Natural killer cell (primary cell): ENCODE measurements at places on chromosomes 3 and 15. TPM values are rescaled to one million over a fixed set of nuclear protein-coding genes. Genes with fewer than 3 reads are reported as not detected.

CEMIP gene
- not detected for total RNA-seq

GRCh38 chr3:127193341-127193740, 410 bp downstream of the PRR23E start:
- H3K4me1 ChIP-seq, result no peaks in the 10 kb centered on the region
- no peak for DNase-seq
- peaks cover 6% of the 10 kb centered on the region for H3K27me3 ChIP-seq
- no peak overlapping the region for H3K27ac ChIP-seq
- H3K36me3 ChIP-seq, result no peaks in the 10 kb centered on the region
- H3K4me3 ChIP-seq, result no peak overlapping the region

- no peaks in the 10 kb centered on the region for H3K36me3 ChIP-seq
- H3K27me3 ChIP-seq, result no peaks in the 10 kb centered on the region
- no peaks in the 10 kb centered on the region for H3K4me1 ChIP-seq
- DNase-seq, result no peak
- H3K27ac ChIP-seq, result no peak overlapping the region
Observed at GRCh38 chr15:99306694-99307338, 55.5 kb downstream of the LRRC28 start.

DNA sequence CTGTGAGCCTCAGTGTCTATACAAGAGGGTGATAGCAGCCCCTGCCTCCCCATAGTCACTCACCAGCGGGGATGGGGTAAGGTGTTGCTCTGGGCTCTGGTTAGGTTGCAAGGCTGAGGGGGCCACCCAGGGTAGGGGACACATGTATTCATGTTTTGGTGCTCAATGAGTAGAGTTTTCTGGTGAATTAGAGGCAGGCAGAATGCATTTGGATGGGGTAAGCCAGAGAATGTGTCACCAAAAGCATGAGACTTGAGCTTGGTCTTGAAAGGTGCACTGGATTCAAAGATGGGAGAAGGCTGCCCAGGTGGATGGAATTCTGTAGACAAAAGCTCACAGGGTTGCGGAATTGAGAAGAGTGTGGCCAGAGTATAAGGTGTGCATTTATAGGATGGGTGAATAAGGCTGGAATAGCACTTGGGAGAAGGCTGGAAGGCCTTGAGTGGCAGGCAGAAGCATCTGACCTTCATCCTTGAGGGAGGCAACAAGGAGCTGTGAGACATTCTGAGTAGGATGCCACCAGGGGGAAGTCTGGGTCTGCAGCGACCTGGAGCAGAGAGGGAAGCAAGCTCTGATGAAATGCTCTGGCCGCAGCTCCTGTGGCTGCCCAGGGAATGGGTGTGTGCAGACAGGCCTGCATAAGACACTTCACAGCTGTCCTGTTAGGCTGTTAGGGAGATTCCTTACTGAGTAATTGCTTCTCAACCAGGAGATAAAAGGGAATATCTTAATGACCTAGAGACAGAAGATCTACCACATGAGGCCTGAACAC, 149.6 kb downstream of the CHDH start:
- no peak overlapping the region for H3K27ac ChIP-seq
- H3K4me1 ChIP-seq, result no peaks in the 10 kb centered on the region
- no peaks in the 10 kb centered on the region for H3K36me3 ChIP-seq
- no peak for DNase-seq
- H3K27me3 ChIP-seq, result no peaks in the 10 kb centered on the region

- no peak overlapping the region for H3K27ac ChIP-seq
- H3K4me1 ChIP-seq, result no peaks in the 10 kb centered on the region
- H3K27me3 ChIP-seq, result no peaks in the 10 kb centered on the region
- DNase-seq, result no peak
Observed at GRCh38 chr3:146115619-146116018, 45.4 kb downstream of the PLOD2 start.

DNA sequence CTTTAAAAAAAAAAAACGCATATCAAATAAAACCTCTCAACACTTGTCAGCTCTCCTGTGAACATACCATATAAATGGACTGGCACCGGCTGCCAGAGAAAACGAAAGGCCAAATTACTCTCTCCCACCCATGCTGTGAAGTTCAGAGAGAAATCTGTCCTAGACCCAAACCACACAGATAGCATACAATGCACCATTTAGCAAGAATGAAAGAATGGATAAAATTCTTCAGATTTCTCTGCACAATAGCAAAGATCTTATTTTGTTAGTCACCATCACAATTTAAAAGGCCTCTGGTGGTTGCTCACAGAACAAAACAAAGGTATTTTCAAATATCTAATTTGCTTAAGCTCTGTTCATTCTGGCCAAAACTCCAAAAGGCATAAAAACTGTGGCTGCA, 93.9 kb upstream of the BHLHE40 start:
- no peak overlapping the region for H3K4me3 ChIP-seq
- H3K27ac ChIP-seq, result no peak overlapping the region
- no peaks in the 10 kb centered on the region for H3K36me3 ChIP-seq
- H3K27me3 ChIP-seq, result no peaks in the 10 kb centered on the region
- no peak for DNase-seq

DNA sequence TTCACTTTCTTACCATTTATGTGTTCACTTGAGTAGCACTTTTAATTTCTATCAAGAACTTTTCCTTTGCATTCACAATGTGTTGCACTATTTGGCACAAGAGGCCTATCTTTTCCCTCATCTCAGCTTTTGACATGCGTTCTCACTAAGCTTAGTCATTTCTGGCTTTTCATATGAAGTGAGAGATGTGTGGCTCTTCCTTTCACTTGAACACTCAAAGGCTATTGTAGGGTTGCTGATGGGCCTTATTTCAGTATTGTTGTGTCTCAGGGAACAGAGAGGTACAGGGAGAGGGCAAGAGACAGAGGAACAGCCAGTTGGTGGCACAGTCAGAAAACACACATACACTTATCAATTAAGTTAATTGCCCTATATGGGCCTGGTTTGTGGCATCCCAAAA, 127.4 kb upstream of the MLF1 start:
- H3K36me3 ChIP-seq, result no peaks in the 10 kb centered on the region
- no peak overlapping the region for H3K27ac ChIP-seq
- no peak overlapping the region for H3K4me3 ChIP-seq
- H3K4me1 ChIP-seq, result no peaks in the 10 kb centered on the region
- no peaks in the 10 kb centered on the region for H3K27me3 ChIP-seq

DNA sequence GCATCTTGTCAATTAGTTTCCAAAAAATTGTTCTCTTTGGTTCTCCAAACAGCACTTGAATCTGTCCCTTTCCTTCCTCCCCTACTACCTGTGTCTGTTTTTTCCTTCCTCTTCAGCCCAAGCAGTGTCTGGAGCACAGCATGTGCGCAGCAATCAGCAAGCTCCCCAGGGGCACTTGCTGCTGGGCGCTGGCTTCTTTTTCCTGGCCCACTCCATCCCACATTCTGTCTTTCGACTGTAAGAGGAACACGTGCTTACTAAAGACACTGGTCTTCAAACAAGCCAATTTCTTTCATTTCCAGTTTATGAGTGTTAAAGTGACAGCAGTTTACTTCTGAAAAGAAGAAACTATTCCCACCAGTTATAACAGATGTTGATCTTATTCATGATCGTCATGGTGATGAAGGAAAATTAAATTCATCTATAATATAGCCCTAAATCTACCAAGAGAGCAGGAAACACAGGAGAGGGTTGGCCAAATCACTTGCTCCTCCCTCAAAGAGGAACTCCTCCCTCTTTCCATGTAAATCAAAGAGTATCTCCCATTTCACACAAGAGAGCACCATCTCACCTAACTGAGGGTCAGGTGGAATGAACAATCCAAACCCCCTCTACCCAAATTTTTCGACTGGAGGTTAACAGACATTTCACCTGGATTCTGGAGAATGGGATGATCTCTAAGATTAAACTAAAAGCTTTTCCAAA, 115.4 kb downstream of the IGF2BP2 start:
- no peak overlapping the region for H3K4me3 ChIP-seq
- H3K36me3 ChIP-seq, result no peaks in the 10 kb centered on the region
- no peaks in the 10 kb centered on the region for H3K4me1 ChIP-seq
- H3K27me3 ChIP-seq, result no peaks in the 10 kb centered on the region

GOLGA8J gene
- 1.2 TPM for total RNA-seq

GRCh38 chr3:58639001-58639400, 27.6 kb downstream of the FAM3D start:
- no peak for DNase-seq
- H3K27me3 ChIP-seq, result no peaks in the 10 kb centered on the region
- no peaks in the 10 kb centered on the region for H3K4me1 ChIP-seq
- no peak overlapping the region for H3K27ac ChIP-seq

DNA sequence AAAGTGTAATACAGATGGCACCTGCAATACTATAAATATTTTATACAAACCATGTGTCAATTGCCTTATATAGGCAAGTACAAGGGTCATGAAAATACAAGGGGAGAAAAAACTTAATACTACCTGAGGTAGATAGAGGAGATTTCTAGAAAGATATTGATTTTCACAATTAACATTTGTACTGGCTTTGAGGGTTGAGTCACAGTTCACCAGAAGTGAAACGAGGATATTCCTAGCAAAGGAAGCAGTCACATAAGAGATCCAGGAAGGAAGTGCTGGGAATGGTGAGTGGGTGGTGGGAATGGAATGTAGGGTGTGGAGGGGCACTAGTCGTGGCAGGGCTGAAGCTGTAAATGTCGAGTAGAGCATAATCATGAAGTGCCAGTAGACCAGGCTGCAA, 108.7 kb downstream of the P2RY1 start:
- DNase-seq, result no peak
- H3K36me3 ChIP-seq, result no peaks in the 10 kb centered on the region
- H3K4me3 ChIP-seq, result no peak overlapping the region
- no peak overlapping the region for H3K27ac ChIP-seq

COL6A6 gene
- not detected for total RNA-seq

- H3K27ac ChIP-seq, result no peak overlapping the region
- no peaks in the 10 kb centered on the region for H3K27me3 ChIP-seq
- peaks cover 38% of the 10 kb centered on the region for H3K4me1 ChIP-seq
Observed at GRCh38 chr3:195098741-195099525, 172.0 kb downstream of the XXYLT1 start.

IFT57 gene
- 33.5 TPM for total RNA-seq

GOLGA6D gene
- total RNA-seq, result not detected

DNA sequence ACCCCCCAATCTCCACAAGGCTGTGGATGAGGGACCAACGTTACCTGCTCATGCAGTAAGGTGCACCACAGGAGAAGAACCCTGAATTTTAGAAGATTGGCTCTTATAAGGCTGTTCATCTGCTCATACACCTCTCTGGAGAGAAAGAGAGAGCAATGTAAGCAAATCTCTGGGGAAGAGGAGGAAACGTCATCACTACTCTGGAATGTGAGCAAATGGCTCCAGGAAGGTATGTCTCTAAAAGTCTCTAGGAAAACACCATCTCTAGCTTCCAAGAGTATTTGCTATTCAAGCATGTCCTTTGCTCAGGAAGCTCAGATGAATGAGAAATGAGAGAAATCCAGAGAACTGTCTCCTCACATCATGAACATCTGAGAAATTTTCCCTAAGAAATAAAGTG, 235.4 kb downstream of the TBL1XR1 start:
- no peak for DNase-seq
- no peaks in the 10 kb centered on the region for H3K4me1 ChIP-seq
- no peaks in the 10 kb centered on the region for H3K36me3 ChIP-seq
- H3K27me3 ChIP-seq, result no peaks in the 10 kb centered on the region

DNA sequence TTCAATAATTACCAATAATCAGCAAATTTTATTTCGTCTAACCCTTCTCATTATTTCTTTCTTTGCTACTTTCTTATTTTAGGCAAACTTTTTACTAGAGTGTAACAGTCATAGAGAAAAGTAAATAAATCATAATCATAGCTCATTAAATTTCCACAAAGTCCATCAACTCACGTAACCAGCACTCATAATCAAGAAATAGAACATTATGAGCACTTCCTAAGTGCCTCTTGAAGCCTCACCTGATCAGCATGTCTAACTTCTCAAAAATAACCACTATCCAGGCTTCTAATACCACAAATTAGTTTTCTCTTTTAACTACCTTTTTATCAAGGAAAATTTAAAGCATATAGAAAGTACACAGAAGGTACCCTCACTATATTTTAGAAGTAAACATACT, 38.4 kb upstream of the SLC12A8 start:
- no peaks in the 10 kb centered on the region for H3K4me1 ChIP-seq
- H3K4me3 ChIP-seq, result no peak overlapping the region
- no peak for DNase-seq
- H3K36me3 ChIP-seq, result no peaks in the 10 kb centered on the region
- H3K27me3 ChIP-seq, result no peaks in the 10 kb centered on the region

DNA sequence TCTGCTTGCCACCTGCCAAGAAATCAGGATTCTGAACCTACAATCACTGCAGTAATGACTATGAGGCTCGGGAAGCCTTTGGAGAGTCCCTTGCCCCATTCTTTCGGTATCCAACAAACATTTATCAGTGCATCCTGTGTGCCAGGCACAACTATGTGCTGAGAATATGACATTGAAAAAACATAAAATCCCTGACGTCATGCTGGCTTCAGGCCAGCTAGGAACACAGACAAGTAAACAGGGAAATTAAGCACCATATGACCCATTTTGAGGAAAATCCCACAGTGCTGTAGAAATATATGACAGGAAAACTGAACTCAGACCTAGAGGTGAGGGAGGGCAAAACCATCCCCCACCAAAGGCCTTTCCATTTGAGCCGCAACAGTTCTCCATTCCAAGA, 34.1 kb upstream of the DET1 start:
- H3K4me3 ChIP-seq, result no peak overlapping the region
- H3K27me3 ChIP-seq, result no peaks in the 10 kb centered on the region
- H3K4me1 ChIP-seq, result no peaks in the 10 kb centered on the region
- no peak for DNase-seq
- no peaks in the 10 kb centered on the region for H3K36me3 ChIP-seq
- no peak overlapping the region for H3K27ac ChIP-seq

PLA2G4D gene
- total RNA-seq, result not detected

GASK1A gene
- 0.12 TPM for total RNA-seq

GOLGA6B gene
- total RNA-seq, result 1.1 TPM

GRCh38 chr15:27798807-27799206, 300.3 kb downstream of the OCA2 start:
- no peak for DNase-seq
- H3K4me1 ChIP-seq, result no peaks in the 10 kb centered on the region
- no peak overlapping the region for H3K27ac ChIP-seq

SNRPA1 gene
- total RNA-seq, result 174 TPM

LMLN gene
- 4.5 TPM for total RNA-seq

DNA sequence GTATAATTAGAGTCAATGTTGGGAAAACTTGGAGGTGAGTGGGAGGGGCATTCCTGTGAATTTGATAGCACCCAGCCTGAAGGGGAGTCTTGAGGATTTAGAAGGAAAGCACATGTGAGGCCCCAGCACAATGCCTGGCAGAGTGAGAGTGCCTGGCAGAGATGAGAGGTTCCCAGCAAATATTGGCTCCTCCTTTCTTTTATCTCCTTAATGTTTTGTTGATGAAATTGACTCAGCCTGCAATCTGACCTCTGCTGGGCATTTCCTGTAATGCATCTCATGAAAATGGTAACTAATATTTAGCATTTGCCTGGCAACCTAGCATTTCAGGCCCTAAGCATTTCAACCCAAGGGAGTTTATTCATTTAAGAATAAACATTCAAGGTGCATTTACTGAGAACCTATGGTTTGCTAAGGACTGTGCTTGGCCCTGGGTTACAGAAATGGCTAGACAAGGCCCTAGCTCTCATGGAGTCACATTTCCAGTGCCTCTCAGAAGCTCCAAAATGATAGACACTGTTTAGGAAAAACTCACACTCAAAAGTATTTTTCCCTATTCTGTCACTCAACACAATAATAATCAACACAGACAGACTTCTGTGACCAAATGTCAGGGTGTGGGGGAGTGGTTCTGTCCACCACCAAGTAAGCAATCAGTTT, 19.0 kb downstream of the PDHB start:
- no peak for DNase-seq
- peaks cover 20% of the 10 kb centered on the region for H3K36me3 ChIP-seq
- no peak overlapping the region for H3K27ac ChIP-seq
- H3K27me3 ChIP-seq, result no peaks in the 10 kb centered on the region
- H3K4me1 ChIP-seq, result no peaks in the 10 kb centered on the region

LDHAL6B gene
- total RNA-seq, result not detected

KY gene
- 0.15 TPM for total RNA-seq
